ENCODE measurements at places on chromosomes 7 and 10.

DNA sequence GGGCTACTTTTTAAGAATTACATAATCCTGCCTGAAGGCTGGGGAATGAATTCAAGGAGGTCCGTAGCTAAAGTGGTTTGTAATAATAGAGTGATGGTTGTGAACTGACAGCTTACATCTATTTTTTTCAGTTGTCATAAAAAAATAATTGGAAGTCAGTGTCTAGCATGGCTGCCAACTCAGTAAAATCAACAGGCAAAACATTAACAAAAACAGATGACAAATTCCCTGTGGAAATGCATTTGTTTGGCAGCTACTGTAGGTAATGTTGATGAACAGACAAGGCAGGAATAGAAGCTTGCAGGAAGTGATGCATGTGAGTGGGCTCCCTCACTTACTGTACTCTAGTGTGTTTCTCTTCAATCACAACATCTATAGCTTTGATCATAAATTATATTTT lies 766.0 kb upstream of the POT1 start:
- no peak for DNase-seq

GRCh38 chr7:94333810-94334209 lies 60.9 kb upstream of the COL1A2 start:
- no peak for DNase-seq

DNA sequence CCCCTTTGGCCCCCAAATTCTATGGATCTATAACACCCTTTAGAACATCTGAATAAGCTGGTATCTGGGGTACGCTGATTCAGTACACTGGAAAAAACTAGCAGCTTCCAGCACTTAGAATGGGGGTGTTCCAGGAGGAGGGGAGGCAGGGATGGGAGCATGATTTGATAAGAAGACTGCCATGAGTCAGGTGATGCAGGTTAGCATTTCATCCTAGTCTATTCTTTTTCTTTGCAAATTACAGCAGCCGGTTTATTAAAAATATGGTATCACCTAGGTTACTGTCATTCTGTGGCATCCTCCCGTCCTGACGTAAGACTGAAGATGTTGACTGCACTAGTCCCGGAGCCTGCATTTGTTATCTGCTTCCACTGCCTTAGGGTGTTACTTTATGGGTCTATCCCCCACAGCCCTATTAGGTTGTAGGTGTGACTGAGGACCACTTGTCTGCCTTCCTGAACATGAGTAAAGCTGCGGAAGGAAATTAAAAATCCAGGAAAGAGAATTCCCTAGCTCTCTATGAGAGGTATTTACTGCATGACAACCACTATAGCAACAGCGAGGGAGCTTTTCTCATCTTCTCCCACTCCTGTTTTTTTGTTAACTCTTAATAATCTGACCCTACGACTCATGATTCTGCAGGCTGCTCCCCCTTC lies 1.9 kb downstream of the HTR5A start:
- DNase-seq, result no peak

DNA sequence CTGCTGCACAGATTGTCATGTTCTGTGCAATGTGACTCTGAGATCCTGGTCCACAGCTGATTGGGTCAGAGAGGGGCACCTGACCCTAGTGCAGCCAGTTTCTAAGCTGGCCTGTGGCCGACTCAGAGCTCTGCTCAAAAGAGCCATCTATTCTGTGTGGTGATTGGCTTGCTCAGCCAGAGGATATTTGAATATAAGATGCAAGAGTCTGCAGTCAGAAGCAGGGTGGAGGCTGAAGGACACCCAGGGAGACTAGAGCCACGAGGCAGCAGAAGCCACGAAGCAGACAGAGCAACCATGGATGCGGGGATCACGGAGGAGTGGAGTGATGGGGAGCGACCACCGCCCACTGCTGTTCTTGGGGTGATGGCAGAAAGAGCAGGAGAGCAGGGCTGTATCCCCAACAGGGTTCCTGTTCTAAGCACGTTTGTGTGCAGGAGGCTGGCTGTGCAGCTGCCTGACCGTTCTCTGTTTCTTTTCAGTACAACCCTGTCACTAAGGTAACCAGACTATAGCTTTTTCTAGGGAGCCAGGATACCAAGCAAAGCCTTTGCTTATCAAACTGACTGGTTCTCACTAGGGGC lies 19.5 kb upstream of the RHEB start:
- DNase-seq, result no peak

GRCh38 chr10:63605197-63605967 lies 84.2 kb downstream of the REEP3 start:
- DNase-seq, result no peak

DNA sequence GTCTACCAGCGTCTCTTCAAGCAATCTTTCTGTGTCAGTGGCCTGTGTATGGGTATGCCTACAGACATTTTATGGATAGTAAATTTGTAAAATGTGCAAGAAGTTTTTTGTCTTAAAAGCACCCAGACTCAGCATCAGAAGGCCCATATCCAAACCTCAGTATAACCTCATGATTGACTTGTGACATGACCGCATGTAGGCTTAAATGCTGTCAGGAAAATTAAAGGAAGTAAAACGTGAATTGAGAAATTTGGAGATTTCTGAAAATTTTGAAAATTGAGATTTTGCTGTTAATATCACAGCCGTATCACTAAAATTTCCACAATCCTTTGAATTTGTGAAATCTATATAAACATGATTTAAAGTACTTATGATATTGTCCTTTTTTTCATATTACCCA lies 410.2 kb downstream of the AUTS2 start:
- no peak for DNase-seq

- DNase-seq, result no peak
Measured at GRCh38 chr10:70970830-70971229, 82.5 kb upstream of the PCBD1 start.

DNA sequence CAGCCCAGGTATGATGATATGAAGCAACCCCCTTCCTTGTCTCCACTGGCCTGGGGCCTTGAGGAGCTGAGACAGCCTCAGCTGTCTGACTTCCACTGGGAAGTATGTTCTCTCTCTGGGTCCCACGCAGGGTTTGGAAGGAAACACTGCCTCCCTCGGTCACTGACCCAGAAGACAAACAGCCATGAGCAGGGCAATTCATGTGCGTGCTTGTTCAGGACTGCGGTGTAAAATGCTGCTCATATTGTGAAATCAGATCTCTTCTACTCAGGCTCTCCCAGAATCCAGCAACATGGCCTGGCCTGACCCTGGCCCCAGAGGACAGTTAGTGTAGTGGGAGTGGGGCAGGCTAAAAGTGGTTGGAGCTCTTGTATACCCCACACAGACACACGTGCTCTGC lies 2.8 kb downstream of the CLCN1 start:
- DNase-seq, result no peak

DNA sequence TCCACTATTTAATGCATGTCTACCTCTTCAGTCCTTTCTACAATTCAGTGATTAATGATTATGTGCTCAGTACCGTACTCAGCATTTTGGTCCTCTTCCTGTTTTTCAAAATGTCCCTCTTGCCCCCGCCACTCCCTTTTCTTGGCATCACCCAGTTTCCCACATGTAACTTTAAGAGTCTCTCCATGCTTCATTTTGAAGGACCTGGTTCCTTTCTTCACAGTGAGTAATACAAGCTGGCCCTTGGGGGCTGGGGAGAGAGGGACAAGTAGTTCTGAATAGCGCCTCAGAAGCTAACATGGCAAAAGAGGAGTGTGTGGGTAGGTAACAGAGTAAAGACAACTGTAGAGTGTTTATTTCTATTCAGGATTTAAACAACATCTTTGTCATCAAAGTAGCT lies 34.6 kb upstream of the SLIT1 start:
- DNase-seq, result no peak

- DNase-seq, result no peak
Measured at GRCh38 chr10:60135020-60135419, 228.7 kb upstream of the CCDC6 start.

GRCh38 chr10:72449941-72450441 lies 95.3 kb upstream of the DNAJB12 start:
- no peak for DNase-seq

DNA sequence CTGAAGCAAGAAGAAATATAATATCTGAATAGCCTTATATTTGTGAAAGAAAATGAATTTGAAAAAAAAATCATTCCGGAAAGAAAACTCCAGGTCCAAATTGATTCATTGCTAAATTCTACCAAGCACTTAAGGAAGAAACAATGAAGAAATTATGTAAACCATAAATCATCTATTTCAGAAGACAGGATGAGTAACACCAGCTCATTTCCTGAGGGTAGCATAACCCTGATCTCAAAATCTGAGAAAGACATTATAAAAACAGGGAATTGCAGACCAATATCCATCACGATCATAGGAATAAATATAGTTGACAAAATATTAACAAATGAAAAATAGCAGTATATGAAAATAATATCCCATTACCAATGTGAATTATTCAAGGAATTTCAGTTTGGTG lies 70.1 kb upstream of the RAB18 start:
- no peak for DNase-seq

GRCh38 chr7:44508328-44509030 lies 18.0 kb upstream of the NUDCD3 start:
- DNase-seq, result no peak

DNA sequence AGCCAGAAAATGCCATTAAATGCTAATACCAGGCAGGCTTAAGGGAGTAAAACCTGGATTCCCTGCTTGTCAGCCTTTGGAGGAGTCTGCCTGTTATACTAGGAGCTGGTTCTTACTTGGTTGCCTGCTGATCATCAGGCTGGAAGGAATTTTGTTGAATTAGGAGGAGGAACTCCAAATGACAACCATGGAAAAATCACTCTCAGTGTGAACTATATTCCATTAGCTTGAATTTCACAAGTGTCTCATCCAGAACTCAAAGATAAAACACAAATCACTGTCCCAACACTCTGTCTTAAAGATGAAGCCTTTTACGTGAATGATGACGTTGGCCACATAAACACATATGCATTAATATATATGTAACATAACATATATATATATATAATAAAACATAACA lies 238.9 kb upstream of the PLXDC2 start:
- DNase-seq, result no peak

- DNase-seq, result no peak
Measured at GRCh38 chr7:2299131-2299829, 15.0 kb downstream of the SNX8 start.

DNA sequence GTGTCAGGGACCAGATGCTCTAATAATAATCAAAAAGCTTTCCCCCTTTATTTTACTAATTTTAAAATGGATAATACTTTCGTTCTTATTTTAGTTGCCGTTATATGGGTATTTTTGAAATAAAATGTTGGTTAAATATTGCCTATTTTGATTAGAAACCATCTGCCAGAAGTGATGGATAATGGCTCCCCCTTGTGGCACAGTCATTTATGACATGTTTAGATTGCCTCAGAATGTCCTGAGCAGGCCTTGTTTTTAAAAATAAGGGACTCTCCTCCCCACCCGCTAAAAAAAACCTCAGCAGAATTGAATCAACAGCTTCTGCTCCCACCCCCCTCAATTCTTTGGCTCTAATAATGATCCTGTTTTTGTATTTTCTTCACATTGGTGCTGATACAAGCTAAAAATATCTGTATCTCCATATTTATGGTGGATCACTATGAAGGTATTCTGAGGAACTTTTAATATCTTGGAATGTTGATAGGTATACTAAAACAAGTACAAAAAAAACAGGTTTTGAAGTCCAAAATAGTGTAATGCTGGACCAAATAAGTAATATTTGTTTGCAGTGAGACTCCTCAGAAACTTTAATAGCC lies 38.8 kb downstream of the TMEM60 start:
- peak; percentile 47 for DNase-seq

DNA sequence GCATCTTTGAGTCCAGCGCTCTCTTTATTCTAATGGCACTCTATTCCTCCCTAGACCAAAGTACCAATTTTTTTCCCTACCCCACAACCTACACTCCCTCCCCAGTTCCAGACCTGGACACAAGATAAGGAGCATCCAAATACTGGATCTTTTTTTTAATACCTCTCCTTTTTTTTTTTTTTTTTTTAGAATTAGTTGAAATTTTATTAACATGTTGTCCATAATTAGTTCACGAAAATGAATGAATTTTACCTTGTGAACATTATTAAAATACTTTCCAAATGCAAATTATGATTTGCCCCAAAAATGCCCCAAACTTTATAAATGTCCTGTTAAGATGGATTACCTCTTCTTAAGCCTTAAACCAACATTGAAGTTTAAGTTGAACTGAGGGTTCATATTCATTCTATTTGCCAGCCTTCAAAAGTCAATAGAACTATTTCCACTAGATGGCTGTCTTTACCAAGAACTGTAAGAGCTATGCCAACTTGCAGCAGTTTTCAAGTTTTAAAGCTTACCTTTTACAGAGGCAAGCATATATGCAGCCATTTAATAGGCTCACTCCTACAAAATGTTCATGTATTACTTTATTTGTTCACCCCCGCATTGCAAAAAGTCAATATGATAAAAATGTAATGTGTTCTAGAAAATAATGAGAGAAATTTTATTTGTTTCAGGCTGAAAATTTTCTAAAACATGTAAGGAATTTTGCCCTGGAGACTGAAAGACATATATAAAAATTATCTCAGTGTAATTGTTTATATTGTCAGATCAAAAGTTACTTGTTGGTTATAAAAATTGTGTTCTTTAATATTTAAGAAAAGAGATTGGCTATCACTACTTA lies 39.7 kb upstream of the TNKS2 start:
- no peak for DNase-seq

GRCh38 chr7:115559877-115560276 lies 470.7 kb downstream of the TFEC start:
- DNase-seq, result no peak

- no peak for DNase-seq
Measured at GRCh38 chr7:154794147-154794780, 208.7 kb downstream of the PAXIP1 start.

DNA sequence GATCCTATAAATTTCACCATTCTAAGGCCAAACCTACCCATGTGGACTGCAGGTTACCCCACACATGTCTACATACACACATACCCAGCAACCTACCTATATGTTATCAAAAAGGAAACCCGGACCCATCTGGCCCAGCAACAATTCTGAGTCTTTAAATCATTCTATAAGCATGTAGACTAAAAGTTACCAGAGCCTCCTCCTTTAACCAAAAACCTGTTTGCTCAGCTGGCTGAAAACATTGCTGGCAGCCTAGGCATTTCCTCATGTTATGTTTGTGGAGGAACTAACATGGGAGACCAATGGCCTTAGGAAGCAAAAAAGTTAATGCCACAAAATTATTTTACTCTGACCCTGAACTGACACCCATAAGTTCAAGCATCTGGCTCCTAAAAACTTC lies 5.3 kb upstream of the ADCK2 start:
- no peak for DNase-seq

GRCh38 chr7:155223503-155223902 lies 74.2 kb upstream of the INSIG1 start:
- no peak for DNase-seq

Measured in CD8-positive, alpha-beta memory T cell (primary cell).